Activated CD4-positive, alpha-beta T cell treated with anti-CD3 and anti-CD28 coated beads for 36 hours (primary cell): ENCODE measurements at places on chromosomes 3 and 15. TPM values are rescaled to one million over a fixed set of nuclear protein-coding genes. Genes with fewer than 3 reads are reported as not detected.

GRCh38 chr15:78320183-78320582 lies 20.0 kb upstream of the CRABP1 start:
- DNase-seq: no peak

DNA sequence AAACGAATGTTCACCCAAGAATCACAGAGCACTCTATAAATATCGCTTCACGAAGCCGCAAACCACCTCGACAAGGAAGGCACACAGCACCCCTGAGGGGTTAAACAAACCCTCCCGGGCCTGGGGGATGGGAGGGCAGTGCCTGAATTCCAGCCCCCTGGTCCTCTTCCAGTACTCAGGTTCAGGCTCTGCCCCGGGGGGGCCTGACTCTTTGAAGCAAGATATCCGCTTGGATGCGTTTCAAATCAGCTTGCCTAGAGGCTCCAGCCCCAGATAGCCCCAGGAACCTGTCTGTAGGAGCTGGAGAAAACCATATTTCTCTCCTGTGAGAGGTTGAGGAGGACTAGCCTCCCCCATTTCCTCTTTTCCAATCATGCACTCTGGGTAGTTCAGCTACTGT lies 194.7 kb downstream of the WNT5A start:
- no peak for DNase-seq

DNA sequence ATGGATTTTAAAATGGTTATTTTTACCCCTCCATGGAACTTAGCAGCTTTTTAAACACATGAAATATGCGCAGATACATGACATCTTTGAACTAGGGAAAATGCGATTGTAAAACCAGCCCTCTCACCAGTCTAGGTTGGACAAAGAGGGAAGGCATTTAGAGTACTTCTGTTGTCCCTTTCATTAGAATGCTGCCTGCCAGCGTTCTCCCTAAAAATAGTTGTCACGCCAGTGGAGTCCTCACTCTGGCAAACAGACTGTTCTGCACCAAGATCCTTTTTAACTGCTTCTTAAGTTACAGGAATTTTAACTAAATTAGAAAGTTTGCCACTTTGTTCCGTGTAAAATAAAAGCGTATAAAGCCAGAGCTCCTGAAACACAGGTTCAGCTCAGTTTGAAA lies 295.3 kb downstream of the VPS13C start:
- no peak for DNase-seq

- no peak for DNase-seq
Measured at GRCh38 chr3:69413551-69414207, 27.8 kb upstream of the FRMD4B start.

GRCh38 chr15:22813844-22814243 lies 24.6 kb upstream of the NIPA2 start:
- DNase-seq: no peak

DNA sequence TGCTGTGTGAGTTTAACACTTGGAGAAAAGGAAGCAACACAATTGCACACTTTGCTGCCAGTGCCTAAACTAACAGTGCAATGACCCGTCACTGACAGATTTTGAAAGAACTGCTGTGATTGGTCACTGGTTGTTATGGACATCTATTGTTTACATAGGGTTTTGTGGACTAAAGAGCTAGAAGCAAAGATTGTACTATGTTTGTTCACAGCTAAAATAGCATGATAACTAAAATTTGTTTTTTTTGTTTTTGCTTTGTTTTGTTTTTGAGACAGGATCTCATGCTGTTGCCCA lies 112.4 kb upstream of the GOLGA8J start:
- DNase-seq: no peak

Gene NMB
- 2.7 TPM for total RNA-seq

Gene CSPG4
- not detected for total RNA-seq

GRCh38 chr3:182795389-182795782 lies 2.1 kb downstream of the ATP11B start:
- peak; percentile 57 for DNase-seq

Gene CMTM7
- 67.0 TPM for total RNA-seq

Gene STRIT1
- total RNA-seq: not detected

DNA sequence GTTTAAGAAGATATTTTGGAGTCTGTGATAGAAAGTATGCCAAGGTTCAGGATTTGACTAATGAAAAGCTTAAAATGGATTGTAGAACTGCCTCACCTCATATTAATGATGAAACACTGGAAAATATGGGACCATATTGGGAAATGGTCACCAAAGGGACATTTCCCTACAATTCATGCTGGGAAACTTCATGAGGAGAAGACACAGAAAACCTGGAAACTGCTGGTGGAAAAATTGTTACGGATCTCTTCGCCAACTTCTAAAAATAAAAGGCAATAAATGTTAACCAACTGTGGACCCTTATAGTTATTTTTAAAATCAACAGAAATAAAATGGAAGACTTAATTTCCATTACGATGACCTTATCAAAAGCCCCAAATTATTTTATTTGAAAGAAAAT lies 97.6 kb upstream of the FRMD4B start:
- no peak for DNase-seq

DNA sequence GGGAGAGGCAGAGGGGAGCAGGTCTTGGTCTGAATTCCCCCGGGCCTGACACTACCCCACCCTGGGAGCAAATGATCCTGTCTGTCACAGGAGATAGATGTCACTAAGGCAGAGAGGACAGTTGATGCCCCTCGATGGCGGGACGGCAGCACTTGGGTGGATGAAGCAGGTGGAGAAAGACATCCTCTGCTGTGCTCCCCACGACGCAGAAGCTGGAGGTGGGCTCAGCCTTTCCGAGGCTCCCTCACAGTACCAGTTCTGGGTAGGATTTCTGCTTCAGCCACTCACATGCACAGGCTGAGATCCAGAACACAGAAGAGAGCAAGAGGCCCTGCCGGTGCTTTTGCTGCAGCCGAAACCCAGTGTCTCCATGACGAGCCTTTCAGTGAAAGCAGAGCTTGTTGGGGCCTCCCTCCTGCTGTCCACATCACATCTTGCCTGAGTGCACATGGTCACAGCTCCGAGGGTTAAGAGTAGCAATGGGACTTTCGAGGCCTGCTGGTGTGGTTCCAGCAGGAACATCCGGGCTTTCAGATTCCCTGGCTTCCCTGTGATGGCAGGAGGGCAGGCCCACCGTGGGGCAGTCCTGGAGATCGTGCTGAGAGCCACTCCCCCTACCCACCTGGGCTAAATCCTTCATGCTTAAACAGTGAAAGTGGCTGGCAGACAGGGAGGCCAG lies 107.3 kb upstream of the PRR20G start:
- DNase-seq: no peak

DNA sequence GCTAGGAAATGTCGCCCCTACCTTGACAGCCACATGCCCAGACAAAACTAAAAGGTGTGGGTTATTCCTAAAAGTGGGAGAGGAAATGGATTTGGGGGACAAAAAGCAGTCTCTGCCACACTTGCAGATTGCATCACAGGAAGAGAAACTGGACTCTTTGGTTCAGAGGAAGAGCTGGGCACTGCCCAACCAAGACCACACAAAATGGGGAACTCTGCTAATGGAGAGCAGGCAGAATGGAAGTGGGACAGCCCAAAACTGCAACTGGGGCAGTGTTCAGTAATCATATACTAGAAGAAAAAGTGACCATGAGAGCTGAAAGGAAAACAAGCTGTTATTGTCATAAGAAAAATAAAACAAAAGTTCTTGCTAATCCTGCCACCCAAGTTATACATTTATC lies 138.9 kb upstream of the FRMD4B start:
- DNase-seq: no peak

DNA sequence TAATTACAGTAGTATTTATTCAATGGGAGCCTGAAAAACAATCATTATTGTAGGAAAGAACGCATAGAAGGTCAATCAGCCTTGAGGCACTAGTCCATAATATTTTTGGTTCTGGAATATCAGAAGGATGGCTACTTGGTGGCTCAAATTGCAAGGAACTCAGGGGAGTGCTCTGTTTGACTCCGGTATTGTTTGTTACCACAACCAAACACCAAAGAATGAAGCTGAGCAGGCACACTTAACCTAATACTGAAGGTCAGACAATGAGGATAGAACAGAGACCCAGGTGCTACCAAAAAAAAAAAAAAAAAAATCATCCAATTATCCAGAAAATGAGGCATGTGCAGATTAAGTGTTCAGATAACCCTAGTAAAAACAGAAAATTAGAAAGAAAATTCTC lies 11.1 kb upstream of the SATB1 start:
- no peak for DNase-seq

Gene SYNPR
- total RNA-seq: not detected

Gene SV2B
- 0.05 TPM for total RNA-seq

GRCh38 chr3:123152687-123153086 lies 49.1 kb upstream of the SEC22A start:
- no peak for DNase-seq

Gene CTXND1
- total RNA-seq: not detected

Gene SLC25A38
- total RNA-seq: 24.8 TPM

DNA sequence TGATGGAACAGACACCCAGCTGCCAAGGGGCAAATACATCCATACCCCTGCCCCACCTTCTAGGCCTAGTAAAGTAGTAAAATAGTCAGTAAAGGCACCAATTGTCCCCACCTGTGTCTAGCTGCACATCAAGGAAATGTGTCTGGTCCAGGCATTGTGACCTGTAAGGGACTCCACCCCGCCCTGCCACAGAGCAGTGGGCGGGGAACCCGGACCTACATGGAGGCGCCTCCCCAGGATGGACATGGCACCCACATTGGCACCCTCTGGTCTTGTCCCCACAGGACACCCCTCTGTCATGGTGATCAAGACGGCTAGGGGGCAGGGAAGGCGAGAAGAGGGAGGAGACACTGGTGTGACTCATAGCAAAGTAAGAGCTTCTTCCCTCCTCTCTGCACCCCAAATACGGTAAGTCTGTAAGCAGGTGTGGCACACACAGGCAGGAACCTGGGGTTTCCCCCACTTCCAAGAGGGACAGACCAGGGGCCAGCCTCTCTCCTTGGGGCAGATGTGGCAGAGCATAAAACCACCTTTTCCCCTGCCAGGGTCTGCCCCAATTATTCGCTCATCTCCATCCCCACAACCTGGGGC lies 13.5 kb upstream of the LINGO1 start:
- DNase-seq: peak; percentile 24

- no peak for DNase-seq
Measured at GRCh38 chr3:141277451-141277850, 45.8 kb downstream of the PXYLP1 start.

- no peak for DNase-seq
Measured at GRCh38 chr3:77342027-77342426, 302.1 kb downstream of the ROBO2 start.

DNA sequence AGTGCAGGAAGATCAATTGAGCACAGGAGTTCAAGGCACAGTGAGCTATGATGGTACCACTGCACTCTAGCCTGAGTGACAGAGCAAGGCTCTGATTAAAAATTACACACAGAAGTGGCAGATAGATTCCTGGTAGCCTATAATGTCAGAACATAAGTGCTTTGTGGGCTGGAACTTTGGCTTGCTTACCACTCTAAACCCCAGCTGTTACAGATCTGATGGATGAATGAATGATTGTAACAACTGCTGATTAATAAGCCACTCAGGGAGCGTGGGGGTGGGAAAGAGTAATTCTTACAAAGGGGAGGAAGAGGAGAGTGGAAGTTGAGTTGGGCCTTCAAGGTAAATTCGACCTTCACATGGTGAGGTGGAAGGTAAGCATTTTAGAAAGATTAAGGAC lies 40.9 kb upstream of the PTPN23 start:
- DNase-seq: no peak

DNA sequence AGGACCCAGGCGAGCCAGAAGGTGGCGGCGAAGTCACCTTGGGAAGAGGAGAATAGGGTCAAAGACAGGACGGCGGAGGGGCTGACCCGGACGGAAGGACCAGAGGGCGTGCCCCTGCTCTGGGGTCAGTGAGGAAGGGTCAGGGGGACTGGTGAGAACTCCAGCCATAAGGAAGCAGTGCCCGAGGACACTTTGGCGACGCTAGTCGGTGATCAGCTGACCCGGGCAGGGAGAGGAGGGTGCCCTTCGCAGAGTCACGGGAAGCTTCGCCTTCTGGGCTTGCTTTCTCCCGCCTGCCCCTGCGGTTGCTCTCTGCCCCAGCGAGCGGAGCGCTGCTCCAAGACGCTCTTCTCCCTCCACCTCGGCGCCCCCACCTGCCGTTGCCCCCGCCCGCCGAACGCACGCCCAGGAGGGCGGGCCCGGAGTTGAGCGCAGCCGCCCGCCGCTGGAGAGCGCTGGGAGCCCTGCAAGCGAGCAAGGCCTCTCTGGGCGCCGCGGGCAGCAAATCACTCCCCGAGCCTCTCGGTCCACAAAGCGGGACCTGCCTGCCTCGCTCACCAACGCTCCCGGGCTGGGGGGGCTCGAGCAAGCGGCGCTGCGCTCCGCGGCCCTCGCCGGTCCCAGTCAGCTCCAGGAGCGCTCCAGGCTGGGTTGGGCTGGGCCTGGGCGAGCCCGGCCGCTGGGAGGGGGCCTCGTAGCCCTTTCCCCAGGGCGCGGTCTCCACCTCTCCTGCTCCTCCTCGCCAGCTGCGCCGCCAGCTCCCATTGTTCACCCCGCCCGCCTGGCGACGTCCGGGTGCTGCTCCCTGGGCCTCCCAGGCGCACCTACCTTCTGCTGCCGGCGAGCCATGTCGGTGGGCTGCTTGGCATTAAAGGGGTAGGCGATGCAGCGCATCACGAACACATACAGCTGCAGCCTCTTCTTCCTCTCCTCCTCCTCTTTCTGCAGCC lies 1.2 kb downstream of the CADPS start:
- peak; percentile 13 for DNase-seq

Gene SLC22A14
- not detected for total RNA-seq
